CD4-positive, alpha-beta memory T cell (primary cell): ENCODE measurements at places on chromosomes 11 and 22. TPM values are rescaled to one million over a fixed set of nuclear protein-coding genes. Genes with fewer than 3 reads are reported as not detected.

DNA sequence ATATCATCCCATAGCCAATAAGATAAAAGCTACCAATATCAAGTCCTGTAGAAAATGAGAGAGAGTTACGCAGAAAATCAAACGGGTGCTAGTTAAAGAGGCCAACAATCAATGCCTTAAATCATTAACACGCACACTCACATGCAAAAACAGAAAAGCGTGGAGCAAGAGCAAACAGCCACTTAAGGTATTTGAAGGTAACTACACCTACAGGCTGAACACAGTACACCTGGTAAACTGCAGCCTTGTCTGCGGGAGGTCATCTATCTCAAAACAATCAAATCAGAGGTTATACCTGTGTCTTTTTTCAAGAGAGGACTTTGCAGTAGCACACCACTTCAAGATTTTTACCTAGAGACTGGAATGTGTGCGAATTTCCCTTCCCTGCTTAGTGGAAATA, 23.6 kb downstream of the SLC35F2 start:
- DNase-seq, result no peak

Gene CECR2
- total RNA-seq, result not detected

DNA sequence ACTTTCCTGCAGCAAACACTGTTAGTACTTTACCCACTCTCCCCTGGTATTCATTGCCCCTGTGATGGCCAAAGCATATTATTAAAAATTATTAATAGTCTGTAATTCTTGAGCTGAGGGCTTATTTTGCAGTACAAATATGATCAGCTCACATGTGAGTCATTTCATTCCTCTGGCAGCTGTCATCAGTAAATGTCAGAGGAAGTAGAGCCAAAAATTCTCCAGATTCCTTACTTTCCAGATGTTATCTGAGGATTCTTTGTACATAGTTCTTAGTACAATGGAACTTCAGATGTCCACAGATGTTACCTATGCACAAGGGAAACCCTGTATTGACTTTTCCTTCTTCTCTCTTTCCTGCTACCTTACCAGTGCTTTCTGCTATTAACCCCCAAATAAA, 12.5 kb downstream of the OR5B3 start:
- no peak for DNase-seq

GRCh38 chr11:45754261-45754709, 50.7 kb upstream of the SLC35C1 start:
- DNase-seq, result no peak

DNA sequence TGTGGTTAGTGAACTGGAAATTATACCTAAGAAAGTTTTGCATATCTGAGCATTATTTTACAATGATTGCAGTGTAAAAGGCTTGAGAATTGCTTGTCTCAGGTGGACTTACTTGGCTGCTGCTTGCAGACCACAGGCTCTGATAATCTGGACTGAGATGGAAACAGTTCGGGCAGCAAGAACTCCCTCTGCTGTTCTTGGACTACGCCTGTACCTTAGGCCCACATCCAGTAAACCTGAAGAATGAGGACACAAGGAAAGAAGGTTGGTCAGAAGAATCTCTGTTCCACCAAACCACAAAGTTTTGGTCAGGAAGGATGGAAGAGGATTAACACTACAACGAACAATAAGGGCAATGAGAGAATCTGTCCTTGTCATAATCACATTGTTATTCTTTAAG, 80.1 kb downstream of the C2CD3 start:
- DNase-seq, result peak; percentile 4

Gene MAP6
- not detected for total RNA-seq

DNA sequence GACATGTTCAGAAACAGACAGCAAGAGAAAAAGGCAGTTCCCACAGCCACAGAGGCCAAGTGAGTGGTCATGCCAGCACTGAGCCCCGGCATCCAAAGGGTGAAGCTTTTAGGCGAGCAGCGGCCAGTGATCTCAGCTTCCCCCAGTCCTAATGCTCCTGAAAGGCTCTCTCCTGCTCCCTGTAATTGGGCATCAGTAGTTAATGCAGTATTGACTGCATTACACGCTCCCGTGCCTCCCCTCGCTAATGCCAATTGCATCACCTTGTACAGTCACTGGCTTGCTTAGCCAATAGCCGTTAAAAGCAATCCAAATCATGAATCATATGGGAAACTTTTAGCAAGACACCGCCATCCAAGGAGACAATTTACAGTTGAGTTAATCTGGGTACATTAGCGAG, 4.9 kb downstream of the LMO1 start:
- DNase-seq, result no peak

GRCh38 chr22:27747396-27748221, 53.9 kb downstream of the MN1 start:
- no peak for DNase-seq

Gene TSSK2
- total RNA-seq, result not detected

DNA sequence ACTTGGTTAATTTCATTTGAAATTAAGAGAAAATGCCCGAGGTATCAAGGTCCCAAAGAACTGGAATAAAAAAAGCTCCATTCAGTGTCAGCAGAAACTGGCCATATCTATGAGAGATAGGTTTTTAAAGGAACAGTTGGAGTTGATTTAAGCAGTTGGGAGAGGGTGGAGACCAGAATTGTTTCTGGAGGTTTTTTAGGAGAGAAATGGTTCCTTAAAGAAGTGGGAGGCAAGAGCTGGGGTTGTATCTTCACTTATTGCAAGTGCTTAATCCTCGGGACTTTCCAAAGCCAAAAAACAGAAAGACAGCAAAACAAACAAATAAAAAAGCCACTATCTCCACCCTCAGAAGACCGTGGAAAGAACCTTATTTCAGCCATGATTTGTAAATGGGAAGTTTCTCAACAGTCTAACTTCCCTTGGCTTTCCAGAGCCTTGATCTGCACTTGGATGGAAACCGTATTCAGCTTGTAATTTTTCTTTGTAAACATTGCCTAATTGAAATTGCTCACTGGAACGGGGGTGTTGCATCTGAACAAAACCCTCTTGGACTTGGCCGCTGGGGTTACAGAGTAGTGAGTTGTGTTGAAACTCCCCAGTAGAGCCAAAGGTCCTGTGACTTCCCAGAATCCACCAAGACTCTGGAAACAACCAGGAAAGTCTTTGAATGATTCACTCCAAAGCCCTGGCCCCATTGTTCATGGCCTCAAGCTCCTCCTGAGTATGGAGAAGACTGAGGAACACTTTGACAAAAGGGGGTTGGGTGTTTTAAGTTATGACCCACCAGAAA, 115.6 kb downstream of the SLC1A2 start:
- no peak for DNase-seq

DNA sequence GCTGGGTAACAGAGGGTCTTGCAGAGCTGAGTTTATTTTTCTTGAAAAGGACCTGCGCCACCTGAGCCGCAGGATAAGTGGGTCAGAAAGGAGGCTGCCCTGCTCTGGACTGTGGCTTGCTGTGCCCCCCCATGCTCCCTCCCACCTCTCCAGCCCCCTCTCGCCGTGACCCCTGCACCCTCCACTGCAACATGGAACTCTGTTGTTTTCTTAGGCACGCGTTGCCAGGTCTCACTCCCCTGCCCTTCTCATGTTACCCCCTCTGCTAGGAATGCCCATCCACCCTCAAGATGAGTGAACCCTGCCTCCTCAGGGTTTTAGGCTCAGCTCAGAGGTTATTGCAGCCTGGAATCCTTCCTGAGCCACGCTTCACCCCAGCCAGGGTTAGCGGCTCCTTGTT, 10.8 kb downstream of the ETS1 start:
- DNase-seq, result no peak

Gene WBP2NL
- 3.5 TPM for total RNA-seq

Gene TCN2
- total RNA-seq, result 1.2 TPM

GRCh38 chr22:25694196-25694907, 47.6 kb upstream of the MYO18B start:
- no peak for DNase-seq

- no peak for DNase-seq
Measured at GRCh38 chr11:123056835-123057491, 5.0 kb downstream of the HSPA8 start.

GRCh38 chr11:74249496-74249895, 61.9 kb downstream of the P4HA3 start:
- no peak for DNase-seq

Gene RBMXL2
- total RNA-seq, result not detected

Gene OR51E2
- total RNA-seq, result not detected

Gene CTTN
- 1.5 TPM for total RNA-seq

- no peak for DNase-seq
Measured at GRCh38 chr11:9796854-9797253, 133.0 kb downstream of the SWAP70 start.

DNA sequence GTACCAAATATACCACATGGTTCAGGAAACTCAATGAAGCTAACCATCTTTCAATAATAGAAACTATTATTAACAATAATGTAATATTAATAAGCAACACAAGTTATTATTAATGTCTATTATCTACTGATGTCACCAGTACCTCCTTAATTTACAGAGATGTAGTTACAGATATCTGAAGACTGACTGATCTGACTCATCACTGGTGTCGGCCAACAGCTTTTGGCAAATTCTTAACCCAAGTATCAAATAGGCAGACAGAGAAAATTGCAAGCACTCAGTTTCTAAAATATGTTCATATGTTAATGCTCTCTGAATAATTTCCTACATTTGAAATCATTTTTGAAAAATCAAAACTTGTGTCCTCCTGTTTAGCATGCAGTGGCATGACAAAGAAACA, 100.4 kb upstream of the DDI1 start:
- no peak for DNase-seq

- peak; percentile 91 for DNase-seq
Measured at GRCh38 chr11:115504276-115505158, at the start of gene CADM1. Gene CADM1, minus strand, starts transcription at chr11:115504415.

Gene OR5B2
- 0.29 TPM for total RNA-seq

Gene POTEH
- total RNA-seq, result not detected

Gene ARL14EP
- total RNA-seq, result 44.3 TPM

Gene GAL3ST3
- not detected for total RNA-seq

DNA sequence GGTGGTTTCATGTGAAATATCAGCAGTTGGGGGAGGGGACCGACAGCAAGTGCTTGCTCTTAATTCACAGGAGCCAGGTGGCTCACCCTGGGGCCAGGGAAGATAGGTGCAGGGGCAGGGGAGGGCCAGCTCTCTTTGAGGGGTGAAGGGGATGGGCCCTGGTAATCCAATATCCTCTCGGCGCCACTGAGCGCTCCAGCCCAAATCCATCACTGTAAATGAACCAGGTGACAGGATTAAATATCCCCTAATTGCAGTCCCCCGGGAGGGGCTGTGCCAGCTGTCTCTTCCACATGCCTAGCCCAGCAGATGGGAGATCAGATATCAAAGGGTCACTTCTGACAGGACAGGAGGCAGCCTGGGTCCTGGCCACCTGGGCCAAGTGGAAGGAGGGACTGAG, 531.8 kb upstream of the CADM1 start:
- DNase-seq, result no peak

DNA sequence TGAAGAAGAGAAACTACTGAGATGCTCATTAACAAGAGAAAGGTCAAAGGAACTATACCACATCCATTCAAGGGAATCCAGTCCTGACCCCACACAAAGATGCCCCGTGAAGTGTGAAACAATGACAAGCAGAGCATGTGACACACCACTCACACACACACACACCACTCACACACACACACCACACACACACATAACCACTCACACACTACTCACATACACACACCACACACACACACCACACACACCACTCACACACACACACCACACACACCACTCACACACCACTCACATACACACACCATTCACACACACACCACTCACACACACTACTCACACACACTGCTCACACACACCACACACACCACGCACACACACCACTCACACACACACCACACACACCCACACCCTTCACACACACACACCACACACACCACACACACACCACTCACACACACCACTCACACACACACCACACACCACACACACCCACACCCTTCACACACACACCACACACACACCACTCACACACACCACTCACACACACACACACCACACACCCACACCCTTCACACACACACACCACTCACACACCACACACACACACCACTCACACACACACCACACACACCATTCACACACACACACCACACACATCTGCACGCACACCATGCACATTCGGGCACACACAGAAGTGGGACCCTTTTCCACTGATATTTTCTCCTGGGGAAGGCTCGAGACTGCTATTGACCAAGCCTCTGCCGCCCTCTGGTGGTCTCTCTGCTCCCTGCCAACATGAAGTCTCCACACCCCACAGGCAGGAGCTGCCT, 32.0 kb upstream of the COMT start:
- DNase-seq, result peak; percentile 76

Gene MMP10
- total RNA-seq, result not detected

DNA sequence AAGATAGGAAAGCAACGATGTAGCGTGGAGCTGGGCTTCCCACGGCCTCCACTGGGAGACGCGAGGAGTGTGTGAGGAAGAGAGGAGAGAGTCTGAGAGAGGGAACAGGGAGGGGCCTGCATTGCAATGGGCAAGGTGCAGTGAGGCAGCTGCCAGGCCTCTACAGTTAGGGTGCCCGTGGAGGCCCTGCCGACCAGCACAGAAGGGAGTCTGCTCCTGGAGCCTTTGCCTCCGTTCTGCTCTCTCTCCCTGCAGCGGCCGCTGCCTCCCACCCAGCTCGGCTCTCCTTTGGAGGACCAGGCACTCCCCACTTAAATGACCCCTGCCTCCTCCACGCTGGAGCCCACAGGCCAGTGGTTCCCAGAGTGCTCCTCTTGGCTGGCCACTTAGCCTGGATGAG, 181.7 kb downstream of the EFCAB6 start:
- no peak for DNase-seq

Gene OR8G5
- total RNA-seq, result not detected

DNA sequence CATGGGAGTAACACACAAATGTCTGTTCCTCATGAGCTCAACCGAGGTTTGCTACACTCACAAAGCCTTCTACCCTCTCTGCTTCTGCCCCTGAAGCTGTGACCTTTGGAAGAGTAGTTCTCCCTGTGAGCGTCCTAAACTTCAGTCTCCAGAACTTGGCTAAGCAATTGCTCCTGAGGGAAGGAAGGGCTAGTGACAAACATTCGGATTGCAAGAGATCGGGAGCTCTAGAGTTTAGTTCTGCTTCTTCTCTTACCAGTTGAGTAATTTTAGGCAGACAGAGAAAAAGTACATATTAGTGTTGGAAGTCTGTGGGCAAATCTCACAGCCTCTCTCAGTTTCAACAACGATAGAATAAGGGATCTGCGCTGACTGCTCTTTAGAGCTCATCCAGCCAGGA, 27.3 kb upstream of the ELF5 start:
- no peak for DNase-seq

- DNase-seq, result no peak
Measured at GRCh38 chr11:96061730-96062129, 137.8 kb upstream of the MTMR2 start.

GRCh38 chr11:70643642-70644041, 245.3 kb downstream of the CTTN start:
- DNase-seq, result no peak

Gene TP53AIP1
- not detected for total RNA-seq

Gene TSPAN18
- total RNA-seq, result 17.1 TPM

Gene LRP5
- total RNA-seq, result 1.9 TPM

Gene RAC2
- 304 TPM for total RNA-seq

DNA sequence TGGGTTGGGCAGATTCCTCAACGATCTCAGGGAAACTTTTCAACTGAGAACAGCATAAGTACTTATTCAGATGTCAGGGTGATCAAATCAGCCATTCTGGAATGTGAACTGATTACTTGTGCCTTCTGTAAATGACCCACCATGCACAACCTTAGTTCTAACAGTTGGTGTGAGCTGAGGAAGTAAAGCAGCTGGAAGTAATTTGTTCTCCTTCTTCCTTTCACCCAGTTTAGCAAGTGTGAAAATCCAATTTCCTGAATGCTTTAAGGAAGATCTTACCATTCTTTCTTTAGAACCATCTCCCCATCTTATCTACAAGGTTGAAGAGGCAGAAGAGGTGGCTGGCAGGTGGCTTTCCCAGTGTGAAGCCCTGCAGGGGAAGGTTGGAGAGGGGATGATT, 781.6 kb downstream of the ETS1 start:
- no peak for DNase-seq

Gene TTC36
- 1.1 TPM for total RNA-seq
